Parietal lobe (tissue), 2 donors: ENCODE measurements at places on chromosomes 1 and 21. TPM values are rescaled to one million over a fixed set of nuclear protein-coding genes. Genes with fewer than 3 reads are reported as not detected.

The FCRL2 gene
- total RNA-seq = not detected

The CCDC24 gene
- total RNA-seq = 7.8 TPM

The PTAFR gene
- 1.6 TPM for total RNA-seq

The TMEM82 gene
- total RNA-seq = not detected

The LIN28A gene
- total RNA-seq = not detected

The MIXL1 gene
- total RNA-seq = not detected

The LIPI gene
- total RNA-seq = not detected

The PRMT6 gene
- 17.2 TPM for total RNA-seq

The TSSK3 gene
- not detected for total RNA-seq

The PTPN22 gene
- total RNA-seq = 0.63 TPM

The FAM72B gene
- total RNA-seq = 1.6 TPM

The ECM1 gene
- total RNA-seq = 2.8 TPM

The KCNJ9 gene
- total RNA-seq = 14.7 TPM

The SLC9C2 gene
- 1.9 TPM for total RNA-seq

The TACSTD2 gene
- not detected for total RNA-seq

The DNALI1 gene
- 11.3 TPM for total RNA-seq

The FMO3 gene
- not detected for total RNA-seq

The RNF186 gene
- total RNA-seq = not detected

The PODN gene
- 0.94 TPM for total RNA-seq

The OR2T33 gene
- not detected for total RNA-seq

The PM20D1 gene
- not detected for total RNA-seq

The C1orf210 gene
- not detected for total RNA-seq

The NT5C1A gene
- total RNA-seq = 2.2 TPM

The GLIS1 gene
- total RNA-seq = not detected
